Effector CD4-positive, alpha-beta T cell (primary cell): ENCODE measurements at places on chromosomes 1 and 21.

DNA sequence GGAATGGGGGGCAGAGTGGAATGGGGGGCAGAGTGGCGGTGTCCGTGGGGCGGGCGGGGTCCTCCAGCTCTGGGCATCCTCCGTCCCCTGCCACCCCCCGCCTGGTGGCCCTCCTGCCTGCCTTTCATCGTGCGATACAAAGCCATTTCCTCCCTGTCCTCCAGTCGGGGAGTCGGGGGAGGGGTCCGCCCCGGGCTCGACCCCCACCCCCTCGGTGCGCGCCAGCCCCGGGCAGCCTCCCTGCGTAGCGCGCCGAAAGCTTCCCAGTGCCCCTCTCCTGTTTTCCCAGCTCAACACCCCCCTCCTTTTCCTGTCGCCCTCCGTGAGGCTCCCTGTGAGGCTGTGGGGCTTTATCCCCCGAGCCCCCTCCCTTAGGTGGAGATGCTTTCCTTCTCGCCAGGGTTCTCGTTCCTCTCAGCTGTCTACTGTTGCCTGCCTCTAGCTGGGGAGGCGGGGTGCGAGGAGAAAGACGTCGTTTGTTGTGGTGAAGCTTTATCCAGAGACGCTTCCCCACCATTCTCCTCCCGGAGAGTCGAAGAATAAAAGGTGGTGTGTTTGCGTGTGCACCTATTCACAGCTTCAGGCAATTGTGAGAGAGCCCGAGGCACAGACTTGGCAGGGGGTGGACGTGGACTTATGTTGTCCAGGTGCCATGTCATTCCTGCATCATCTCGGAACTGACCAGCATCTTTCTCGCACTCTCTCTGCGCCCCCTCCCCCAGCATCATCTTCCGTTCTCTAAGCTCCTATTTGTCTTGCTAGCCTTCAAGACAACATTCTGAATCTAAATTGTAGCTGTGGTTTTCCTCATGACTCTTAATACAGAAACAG is 848 bp downstream of the DNM3 start:
- DNase-seq: peak; percentile 2

GRCh38 chr1:30988045-30988444 is 77.5 kb downstream of the PUM1 start:
- DNase-seq: no peak

- DNase-seq: no peak
Measured at GRCh38 chr1:220325306-220325995, 53.2 kb upstream of the RAB3GAP2 start.

DNA sequence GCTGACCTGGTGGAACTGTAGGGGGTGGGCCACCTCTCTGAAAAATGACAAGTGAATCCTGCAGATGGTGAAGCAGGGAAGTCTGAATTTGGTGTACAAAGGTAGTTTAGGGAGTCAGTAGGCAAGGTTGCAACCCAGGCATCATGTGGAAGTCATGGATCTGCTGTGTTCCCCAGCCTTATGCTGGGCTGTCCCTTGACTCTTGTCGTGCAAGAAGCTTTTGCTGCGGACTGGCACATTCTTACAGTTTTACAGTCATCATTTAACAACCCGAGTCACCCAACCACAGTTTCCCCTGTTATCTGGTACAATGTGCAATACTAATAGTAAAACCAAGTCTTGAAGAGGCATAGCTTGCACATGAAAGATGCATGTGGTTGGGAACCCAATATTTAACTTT is 13.2 kb downstream of the RHOU start:
- DNase-seq: no peak

- peak; percentile 17 for DNase-seq
Measured at GRCh38 chr1:156836041-156836654, 19.5 kb upstream of the SH2D2A start.

GRCh38 chr21:21109736-21110135 is 111.5 kb downstream of the NCAM2 start:
- no peak for DNase-seq

DNA sequence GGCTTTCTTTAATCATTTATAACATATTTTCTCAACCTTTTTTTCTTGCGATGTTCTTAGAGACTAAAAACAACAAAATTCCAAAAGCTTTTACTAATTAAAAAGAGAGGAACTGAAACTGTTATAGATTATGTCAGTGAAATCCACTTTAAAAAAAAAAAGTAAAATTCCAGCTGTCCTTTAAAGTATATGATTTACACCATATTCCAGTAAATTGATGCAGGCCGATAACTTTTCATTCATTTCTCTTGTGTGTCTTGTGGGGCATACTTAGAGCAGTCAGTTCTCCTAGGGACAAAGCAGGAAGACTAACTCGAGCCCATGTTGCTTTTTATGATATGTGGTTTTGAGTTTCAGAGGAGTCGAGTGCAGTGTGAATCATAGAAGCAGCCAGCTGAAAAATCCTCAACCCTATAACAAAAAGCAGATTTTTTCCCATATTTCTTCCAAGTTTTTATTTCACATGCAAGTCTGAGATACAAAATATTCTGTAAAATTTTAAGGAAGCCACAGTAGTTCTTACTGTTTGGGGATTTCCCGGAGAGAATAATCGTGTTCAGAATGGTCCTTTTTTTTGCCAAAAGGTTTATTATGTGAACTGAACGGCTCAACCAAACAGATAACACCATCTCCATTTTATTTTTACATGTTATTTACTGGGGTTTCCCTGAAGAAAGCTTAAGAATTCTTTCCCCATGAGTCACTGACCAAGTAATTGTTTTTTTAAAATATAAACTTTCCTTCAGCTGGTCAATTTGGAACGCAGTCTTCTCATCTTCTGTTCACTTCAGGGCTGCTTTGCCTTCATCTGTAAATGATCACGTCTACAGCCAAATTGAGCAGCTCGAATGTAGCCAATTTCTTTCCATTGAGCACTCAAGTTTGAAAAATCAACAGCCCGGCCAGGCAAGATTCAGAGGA is 77.0 kb upstream of the C1orf105 start:
- no peak for DNase-seq

DNA sequence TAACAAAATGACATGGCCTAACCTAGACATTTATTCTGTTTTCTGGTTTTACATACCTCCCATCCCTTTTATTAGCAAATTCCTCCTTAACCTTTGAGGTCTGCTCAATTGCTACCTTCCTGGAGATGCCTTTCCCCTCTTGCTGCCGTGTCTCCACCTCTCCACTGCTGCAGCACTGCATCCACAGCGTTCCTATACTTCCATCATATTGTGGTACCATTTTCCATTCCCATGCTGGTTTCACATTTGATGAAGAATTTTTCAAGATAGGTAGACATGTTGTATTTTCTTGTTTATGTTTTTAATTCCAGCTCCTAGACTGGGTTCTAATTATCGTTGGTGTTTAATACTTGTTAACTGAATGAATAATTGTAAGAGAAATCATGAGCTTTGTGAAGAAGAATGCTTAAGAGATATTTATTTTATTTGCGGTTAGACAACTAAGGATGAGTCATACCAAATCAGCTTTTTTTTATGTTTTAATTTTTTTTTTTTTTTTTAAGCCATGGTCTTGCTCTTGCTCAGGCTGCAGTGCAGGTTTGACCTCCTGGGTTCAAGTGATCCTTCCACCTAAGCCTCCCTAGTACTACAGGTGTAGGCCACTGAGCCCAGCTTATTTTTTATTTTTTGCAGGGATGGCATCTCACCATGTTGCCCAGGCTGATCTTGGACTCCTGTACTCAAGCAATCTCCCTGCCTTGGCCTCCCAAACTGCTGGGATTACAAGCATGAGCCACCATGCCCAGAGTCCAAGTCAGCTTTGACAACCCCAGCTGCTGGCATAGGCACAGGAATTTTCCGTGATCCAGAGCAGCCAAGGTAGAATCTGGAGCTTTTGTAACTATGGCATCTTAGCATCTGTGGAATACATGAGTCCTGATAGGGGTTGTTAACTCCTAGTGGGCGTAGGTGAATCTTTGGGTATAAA is 44.0 kb downstream of the ATP6V1G3 start:
- DNase-seq: no peak

- no peak for DNase-seq
Measured at GRCh38 chr1:190303501-190303900, 174.2 kb downstream of the BRINP3 start.

GRCh38 chr1:213284626-213285025 is 233.6 kb downstream of the RPS6KC1 start:
- DNase-seq: no peak

DNA sequence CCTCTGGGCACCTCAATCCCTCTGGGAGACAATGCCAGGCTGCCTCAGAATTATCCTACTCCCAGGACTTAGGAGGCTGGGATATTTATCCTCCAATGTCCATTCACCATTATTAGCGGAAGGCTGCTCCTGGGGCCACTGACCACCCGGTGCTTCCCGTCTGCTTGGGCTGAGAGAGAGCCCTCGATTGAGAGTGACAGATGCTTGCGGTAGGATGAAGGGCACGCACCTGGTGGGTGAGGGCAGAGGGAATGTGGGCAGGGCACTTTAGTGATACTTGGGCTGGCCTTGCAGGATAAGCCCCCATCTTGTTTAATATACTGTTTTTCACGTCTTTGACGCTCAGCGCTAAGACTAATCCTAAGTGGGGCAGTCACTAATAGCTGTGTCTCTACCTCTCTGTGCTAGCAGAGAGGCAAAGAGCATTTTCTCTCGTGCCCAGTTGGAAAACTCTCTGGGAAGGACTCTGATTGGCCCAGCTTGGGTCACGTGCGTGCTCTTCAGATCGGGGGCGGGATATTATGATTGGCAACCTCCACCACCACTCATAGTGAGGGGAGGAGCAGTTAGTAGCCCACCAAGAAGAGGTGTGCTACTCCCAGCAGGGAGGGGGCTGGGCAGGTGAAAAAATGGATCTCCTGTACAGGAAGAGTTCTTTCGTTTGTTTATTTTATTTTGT is 10.6 kb upstream of the PARS2 start:
- DNase-seq: no peak

DNA sequence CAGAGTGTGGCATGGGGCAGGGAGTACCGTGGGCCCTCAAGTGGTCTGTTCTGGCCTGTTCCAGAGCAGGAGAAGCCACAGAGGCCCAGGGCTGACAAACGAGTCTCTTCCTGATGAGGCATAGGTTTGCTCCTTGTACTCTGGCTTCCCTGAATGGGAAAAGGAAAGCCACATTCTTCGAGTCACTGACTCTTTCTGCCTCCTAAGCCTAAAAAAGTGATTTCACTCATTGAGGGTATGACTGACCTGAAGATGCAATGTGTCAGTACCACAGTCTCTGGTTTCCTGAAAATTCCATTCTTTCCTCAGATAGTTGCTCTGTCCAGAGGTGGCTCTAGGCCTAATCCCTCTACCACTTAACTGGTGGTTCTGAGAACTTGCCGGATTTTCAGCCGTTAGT is 92.3 kb downstream of the KCNN3 start:
- no peak for DNase-seq

DNA sequence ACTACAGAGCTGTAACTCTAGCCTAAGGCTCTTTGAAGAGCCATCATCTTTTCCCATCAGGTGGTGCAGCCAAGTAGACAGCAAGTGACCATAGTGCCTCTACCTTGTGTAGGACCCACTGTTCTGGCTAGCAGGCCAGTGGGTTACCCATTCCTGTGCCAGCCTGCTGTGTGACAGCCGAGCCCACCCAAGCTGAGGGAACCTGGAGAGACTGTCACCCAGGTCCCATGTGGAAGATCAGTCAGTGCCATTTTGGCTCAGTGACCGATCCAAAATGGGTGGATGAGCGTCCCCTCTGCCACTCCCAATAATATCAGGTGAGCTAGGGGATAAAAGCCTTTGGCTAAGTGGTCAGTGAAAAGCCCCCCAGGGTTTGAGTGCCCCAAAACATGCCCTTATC is 417.9 kb downstream of the MATN1 start:
- no peak for DNase-seq
